ENCODE measurements at places on chromosomes 7 and 10.

- DNase-seq, result no peak
Observed at GRCh38 chr10:62025901-62026879, 124.7 kb downstream of the ARID5B start.

- DNase-seq, result no peak
Observed at GRCh38 chr10:101063050-101063525, 1.3 kb downstream of the KAZALD1 start.

- peak; percentile 11 for DNase-seq
Observed at GRCh38 chr10:84205049-84205852, 10.9 kb downstream of the CDHR1 start.

DNA sequence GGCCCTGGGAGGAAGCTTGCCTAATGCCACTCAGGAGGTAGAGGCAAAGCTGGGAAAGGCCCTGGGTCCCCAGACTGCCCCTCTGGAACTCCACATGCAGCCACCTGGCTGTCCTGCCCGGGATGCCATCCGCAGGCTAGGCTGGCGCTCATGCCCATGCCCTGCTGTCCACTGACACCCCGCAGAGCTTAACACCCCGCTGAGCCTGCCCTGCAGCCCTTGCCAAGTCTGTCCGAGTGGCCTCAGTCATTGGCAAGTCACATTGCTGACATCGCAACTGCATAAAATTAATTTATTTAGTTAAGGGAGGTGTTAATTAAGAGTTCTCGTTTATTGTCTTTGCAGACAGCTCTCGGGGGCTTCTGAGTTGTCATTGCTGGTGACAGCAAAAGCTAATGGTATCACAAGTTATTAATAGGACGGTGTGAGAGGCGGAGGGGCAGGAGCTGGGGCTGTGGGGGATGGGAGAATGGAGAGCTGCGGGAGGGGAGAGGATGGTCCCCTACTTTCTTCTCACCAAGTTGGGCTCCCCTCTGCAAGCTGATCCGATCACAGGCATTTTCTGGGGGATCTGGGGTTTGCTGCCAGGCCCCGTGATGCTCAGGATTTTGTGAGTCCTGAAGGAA, 55.6 kb upstream of the PCBD1 start:
- DNase-seq, result no peak

- no peak for DNase-seq
Observed at GRCh38 chr7:141477865-141478264, 73.3 kb upstream of the AGK start.

- DNase-seq, result no peak
Observed at GRCh38 chr7:155565596-155565995, 19.2 kb upstream of the CNPY1 start.

GRCh38 chr7:121531175-121532070, 135.3 kb upstream of the FAM3C start:
- no peak for DNase-seq

- no peak for DNase-seq
Observed at GRCh38 chr7:23912065-23912464, 202.0 kb downstream of the STK31 start.

- DNase-seq, result no peak
Observed at GRCh38 chr7:157650131-157650631, 313.4 kb downstream of the DNAJB6 start.

DNA sequence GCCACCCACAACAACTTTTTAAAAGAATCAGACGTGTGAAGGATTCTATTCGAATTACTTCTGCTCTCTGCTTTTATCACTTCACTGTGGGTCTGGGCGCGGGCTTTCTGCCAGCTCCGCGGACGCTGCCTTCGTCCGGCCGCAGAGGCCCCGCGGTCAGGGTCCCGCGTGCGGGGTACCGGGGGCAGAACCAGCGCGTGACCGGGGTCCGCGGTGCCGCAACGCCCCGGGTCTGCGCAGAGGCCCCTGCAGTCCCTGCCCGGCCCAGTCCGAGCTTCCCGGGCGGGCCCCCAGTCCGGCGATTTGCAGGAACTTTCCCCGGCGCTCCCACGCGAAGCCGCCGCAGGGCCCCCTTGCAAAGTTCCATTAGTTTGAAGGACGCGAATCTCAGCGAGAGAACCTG, 461 bp upstream of the HTRA1 start:
- DNase-seq, result no peak

GRCh38 chr7:124792002-124792401, 26.4 kb upstream of the GPR37 start:
- DNase-seq, result no peak
